ENCODE measurements at places on chromosomes 5 and 9. TPM values are rescaled to one million over a fixed set of nuclear protein-coding genes. Genes with fewer than 3 reads are reported as not detected.

FOXE1 gene
- total RNA-seq = not detected

SWI5 gene
- total RNA-seq = 16.2 TPM

ELOVL7 gene
- total RNA-seq = 0.19 TPM

CNTFR gene
- 4.6 TPM for total RNA-seq

IFNE gene
- total RNA-seq = not detected

IL33 gene
- 27.1 TPM for total RNA-seq

C9 gene
- total RNA-seq = not detected

Measured in left ventricle myocardium inferior (tissue), 1 donor.